ENCODE measurements at places on chromosomes 11 and 22.
A peak's percentile ranks its signal among the peaks of the same experiment; 100 is the strongest.

- no peak for DNase-seq
These were observed 242.0 kb upstream of the SYN3 start for GRCh38 chr22:33300165-33300564.

- DNase-seq = no peak
These were observed 65.9 kb upstream of the HMGXB4 start for GRCh38 chr22:35191412-35191811.

DNA sequence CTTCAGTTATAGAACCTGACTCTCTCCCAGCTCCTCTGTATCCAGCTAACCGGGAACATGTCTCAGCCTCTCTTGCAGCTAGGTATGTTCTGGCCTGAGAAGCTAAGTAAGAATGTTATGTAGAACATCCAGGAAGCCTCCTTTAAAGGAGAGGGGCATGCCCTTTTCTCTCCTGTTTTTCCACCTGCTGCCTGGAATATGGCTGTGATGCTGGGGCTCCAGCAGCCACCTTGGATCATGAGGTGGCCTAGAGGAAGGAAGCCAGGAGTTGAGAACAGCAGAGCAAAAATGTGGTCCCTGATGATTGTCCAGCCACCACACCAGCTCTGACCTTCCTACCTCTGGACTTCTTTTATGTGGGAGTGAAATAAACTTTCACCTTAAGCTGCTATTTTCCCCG lies 117.6 kb downstream of the MPPED1 start:
- no peak for DNase-seq

GRCh38 chr11:35316161-35316560 lies 103.2 kb downstream of the SLC1A2 start:
- no peak for DNase-seq

GRCh38 chr22:41816871-41817270 lies 16.0 kb upstream of the SREBF2 start:
- DNase-seq = no peak

DNA sequence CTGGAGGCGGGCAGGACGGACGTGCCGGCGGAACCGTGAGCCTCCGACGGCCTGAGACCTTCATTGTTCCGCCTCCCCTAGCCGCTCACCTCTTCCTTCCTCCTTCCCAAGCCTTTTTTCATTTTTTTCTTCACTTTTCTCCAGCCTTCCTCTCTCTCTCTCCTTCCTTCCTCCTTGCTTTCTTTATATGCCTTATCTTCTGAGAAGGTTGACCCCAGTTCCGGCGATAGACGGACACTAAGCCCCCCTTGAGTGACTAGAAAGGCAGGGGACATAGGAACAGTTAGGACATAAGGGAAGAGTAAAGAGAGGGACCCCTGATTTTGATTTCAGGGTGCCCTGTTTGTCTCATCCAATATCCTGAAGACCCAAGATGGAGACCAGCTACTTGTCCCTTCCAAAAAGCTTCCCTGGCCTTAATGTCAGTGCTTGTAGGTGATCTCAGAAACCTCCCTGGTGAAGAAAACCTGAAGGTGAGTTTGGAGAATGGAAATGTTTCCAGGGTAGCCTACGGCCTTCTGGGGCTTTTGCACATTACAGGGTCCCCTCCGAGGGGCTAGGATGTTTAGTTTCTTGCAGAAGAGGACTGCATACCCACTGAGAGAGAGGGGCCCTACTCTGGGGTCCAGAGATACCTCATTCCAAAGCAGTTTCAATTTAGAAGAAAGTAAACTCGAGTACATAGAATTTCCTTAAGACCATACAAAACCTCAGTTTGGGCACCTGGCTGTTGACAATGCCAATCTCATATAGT lies 3.5 kb downstream of the ADM start:
- no peak for DNase-seq

DNA sequence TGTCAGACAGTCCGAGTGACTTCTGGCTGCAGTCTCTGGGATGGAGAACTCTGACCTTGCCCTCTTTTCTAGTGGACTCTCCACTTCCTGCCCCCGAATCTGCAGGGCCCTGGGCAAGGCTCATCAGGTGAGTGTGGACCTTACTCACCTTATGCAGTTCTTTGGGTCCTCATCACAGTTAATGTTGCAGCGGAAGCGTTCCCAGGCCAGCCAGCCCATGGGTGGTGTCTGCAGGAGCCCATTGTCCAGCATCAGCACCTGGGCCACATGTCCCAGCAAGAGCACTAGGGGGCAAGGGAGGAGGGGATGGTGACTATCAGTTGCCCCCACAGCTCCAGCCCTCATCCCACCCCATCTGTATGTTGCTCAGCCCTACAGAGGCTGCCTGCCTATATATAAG lies 2.3 kb downstream of the NAGA start:
- no peak for DNase-seq

DNA sequence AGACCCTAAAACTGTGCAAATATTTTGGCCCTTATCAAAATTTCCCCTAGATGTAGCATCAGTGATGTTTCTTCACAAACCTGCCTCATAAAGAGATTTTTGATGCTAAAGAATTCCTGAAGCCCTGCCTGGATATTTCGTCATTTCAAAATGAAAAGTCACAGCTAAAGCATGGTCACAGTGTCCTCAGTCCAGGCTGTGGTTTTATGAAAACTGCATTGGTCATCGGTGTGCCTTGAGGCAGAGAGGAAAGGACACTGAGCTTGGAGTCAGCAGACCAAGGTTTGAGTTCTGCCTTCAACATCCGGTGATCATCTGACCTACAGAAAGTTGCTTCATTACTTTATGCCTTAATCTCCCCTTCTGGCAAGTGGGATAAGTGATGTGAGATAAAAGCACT lies 34.8 kb upstream of the ALKBH3 start:
- DNase-seq = no peak

- DNase-seq = no peak
These were observed 89.7 kb downstream of the EFCAB6 start for GRCh38 chr22:43722444-43722843.

DNA sequence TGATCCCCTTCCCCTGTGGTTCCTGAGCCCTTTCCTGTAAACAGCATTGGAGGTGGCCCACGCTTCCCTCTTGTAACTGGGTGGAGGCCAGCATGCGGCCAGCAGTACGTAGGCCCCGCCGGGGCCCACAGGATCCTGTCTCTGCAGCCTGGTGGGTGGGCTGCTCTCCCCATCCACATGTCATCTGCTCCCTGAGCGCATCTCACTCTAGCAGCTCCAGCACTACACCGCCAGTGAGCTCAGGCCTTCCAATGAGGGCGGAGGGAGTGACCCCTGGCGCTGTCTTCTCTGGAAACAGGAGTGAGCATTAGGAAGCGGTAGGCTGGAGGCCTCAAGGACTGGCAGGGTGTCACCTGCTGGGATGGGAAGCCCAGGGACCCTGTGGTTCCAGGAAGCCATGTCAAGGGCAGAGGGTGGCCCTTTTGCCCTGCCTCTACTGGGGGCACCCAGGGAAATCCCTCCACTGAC lies 363.9 kb downstream of the TBC1D22A start:
- peak; percentile 23 for DNase-seq

- no peak for DNase-seq
These were observed 76.2 kb upstream of the VPREB1 start for GRCh38 chr22:22168190-22168940.

GRCh38 chr11:24390762-24391161 lies 106.1 kb upstream of the LUZP2 start:
- no peak for DNase-seq

DNA sequence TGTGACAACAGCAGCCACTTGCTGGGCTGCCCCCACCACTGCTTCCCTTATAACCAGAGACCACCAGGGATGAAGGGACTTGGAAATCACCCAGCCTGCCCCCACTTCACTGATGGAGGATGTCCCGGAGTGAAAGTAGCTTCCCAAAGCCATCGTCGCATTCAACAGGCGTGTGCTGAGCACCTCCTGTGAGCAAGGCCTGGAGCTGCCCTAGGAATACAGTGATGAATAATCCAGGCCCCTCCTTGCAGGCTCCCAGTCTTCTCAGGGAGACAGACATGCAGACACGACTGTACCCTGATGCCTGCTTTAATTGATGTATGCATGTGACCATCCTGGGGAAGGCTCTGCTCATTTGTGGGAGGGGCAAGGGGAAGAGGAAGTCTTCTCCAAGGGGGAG lies 22.6 kb downstream of the PTPN5 start:
- no peak for DNase-seq

DNA sequence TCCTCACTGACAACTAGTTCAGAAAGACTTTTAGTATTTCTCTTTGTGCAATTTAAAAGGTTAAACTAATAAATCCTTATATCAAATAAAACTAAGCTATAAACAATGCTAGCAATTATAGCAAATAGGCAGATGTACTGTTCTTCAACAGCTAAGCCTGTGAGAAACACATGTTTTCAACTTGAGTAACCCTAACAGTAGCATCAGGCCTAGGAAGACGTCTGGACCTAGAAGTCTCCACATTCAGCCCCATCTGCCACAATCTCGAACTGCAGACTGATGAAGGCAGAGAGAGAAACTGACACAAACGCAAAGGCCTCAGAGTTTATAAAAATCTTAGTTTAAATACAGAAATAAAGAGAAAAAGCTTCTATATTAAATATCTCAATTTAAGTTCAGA lies 2.5 kb downstream of the ST13 start:
- DNase-seq = no peak

GRCh38 chr22:25492841-25493734 lies 71.4 kb upstream of the GRK3 start:
- no peak for DNase-seq

GRCh38 chr11:60634126-60634525 lies 65.3 kb upstream of the MS4A8 start:
- DNase-seq = no peak

DNA sequence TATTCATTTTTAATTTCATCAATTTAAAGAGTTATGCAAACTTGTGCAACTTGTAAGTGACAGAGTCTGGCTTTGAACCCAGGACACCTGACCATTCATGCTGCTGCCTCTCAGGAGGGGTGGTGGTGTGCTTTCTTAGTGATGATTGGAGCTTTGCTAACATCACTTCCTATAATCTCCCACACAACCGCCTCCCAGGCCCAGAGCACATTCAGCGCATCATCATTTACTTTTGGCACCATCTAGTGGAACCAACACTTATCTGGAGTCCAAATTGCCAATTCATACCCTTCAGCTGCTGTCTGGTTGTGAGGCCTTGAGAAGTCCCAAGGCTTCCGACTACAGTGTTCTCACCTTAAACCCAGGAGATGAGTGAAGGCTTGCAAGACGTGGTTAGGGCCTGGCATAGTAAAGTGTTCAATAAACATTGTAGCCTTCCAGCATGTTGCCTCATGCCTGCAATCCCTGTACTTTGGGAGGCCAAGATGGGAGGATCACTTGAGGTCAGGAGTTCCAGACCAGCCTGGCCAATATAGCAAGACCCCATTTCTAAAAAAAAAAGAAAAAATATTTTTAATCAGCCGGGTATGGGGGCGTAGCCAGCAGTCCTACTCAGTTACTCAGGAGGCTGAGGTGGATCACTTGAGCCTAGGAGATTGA lies 1.1 kb upstream of the TTLL1 start:
- peak; percentile 59 for DNase-seq

GRCh38 chr11:135069890-135070289 lies 657.8 kb upstream of the B3GAT1 start:
- DNase-seq = no peak

DNA sequence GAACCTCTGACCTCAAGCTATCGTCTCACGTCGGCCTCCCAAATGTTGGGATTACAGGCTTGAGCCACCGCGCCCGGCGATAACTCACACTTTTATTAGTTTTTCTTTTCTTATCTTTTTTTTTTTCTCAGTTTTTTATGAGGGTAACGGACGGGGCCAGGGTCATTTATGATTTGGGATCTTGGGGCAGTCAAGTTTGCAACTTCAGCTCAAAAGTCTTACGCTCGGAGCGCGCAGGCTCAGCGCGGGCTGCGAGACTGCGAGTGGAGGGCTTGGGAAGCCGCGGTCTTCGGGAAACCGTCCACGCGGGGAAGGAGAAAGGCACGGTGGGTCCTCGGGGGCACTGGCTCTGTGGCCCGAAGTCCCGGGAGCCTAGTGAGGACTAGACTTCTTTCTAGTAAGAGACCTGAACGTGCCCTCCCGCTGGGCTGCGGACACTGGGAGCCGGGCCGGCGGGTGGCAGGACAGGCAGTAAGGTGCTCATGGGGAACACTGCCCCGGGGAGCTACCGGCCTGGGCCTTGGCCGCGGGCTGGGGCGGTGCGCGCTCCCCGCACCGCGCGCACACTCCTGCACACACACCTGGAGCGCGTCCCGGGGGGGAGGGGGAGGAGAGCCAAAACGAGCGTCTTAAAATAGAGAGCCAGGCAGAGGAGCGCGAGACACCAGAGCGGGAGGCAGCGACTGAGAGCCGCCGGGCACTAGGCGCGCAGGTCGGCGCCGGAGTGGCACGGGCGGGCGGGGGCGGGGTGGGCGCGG lies 476 bp upstream of the BARX2 start:
- no peak for DNase-seq
